Coronary artery (tissue), 2 donors: ENCODE measurements at places on chromosomes 5 and 9.

GRCh38 chr9:8071445-8071798 is 271.8 kb upstream of the DMAC1 start:
- no peak for DNase-seq

- DNase-seq: no peak
Measured at GRCh38 chr5:167657016-167657415, 634.4 kb upstream of the WWC1 start.

DNA sequence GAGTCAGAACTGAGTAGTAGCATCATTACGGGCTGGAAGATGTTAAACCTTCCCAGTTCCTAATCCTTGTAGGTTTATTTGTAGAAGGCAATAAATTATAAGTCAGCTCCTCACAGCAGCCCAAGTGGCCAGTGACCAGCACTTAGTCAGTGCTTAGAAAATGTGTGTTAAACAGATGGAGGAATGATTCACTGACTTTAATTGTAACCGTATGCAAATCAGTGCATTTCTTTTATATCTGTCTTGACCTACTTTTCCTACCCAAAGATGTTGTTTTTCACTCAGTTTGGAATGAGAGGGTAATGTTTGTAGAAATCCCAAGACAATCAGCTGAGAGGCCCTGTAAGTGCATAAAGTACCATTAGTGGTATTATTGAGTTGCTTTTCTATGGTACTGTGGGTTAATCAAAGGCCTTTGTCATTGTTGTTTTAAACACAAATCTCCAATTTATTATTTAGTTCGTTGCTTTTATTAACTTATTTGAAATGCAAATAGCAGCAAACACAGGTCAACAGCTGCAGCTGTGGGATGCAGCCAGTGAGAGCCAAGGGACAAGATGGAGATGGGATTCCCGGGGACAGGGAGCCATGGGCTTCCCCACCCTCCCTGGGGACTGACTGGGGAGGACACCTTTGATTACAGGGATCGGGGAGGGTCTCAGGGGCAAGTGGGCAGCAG is 49.8 kb downstream of the MAP1B start:
- DNase-seq: no peak

DNA sequence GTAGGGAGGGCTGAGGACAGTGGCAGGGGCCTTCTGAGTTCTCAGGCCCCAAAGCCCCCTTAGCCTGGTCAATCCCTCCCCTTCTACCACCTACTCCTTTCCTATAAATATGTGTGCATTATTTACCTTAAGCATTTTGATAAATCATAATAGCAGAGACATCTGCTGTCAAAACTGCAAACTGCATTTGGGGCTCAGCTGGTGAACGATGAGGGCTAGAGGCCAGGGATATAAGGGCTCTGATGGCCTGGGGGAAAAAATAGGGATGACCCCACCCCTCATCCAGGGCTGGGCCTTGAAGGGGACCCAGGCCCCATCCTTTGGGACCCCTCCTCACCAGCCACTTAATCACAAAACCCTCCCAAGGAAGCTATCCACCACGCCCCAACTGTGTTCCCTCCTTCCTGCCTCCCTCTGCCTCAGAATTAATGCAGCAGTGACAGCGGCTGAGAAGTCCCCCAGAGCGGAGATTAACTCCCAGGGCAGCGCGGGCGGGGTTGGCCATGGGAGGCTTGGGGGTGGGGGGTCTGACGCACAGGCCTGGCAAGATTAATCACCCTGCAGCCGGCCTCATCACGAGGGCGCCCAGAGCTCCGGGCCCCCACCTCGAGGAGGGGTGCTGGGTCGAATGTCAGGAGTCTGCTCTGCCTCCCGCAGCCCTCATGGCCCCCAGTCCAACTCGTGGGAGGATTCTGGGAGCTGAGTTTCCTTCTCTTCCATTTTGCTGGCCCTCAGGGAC is 42.1 kb downstream of the CXXC5 start:
- no peak for DNase-seq

GRCh38 chr5:13955896-13956295 is 11.4 kb upstream of the DNAH5 start:
- DNase-seq: no peak

DNA sequence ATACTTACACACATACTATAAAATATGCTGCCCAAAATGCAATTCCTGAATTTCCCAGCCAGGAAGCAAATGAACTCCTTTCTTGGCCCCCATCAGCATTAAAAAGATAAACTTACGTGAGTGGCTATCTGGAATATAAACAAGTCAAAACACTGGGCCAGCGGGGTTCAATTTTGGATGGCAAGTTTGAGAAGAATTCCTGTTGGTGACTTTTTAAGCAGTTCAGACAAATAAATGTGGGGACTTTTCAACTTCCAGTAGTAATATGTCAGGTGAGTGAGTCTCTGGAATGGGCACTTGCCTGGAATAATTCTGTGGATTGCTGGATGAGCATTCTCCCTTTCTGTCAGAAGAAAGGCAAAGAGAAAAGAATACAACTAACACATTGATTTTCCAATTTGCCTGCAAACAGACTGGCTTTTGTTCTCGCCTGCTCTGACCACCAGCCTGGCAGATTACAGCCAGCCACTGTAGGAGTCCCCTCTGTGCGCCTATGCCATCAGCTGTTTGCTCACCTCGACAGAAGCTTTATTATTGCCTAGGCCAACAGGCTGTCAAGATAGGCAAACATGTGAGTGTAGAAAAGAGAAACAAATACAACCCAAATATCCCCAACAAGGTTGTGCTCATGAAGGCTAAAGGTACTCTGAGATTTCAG is 78.6 kb downstream of the MRPS27 start:
- DNase-seq: no peak

DNA sequence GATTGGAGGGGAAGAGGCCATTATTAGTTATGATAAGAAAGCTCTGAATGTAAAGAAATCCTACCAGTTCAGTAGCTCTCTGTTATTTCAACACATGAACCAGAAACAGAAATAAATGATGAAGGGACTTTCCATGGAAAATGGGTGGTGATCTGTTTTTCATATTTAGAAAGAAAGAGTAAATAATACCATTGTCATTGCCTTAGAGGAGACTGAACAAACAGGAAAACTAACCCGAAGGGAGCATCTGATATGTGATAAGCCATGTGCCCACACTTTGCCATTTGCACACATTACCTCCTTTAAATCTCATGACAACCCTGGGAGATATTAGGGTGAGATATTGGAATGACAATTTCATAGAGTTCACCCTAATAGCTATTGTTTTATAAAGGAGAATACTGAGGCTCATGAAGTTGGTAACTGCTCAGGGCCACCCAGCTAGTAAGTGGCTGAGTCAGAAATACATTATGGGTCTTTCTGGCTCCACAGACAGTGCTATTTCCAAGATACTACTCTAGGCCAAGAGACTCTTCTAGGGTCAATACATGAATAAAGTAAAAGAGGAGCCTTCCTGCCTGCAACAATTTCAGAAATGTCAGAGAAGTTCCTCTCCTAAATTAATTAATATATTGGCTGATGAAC is 111.0 kb upstream of the SLIT3 start:
- DNase-seq: no peak

DNA sequence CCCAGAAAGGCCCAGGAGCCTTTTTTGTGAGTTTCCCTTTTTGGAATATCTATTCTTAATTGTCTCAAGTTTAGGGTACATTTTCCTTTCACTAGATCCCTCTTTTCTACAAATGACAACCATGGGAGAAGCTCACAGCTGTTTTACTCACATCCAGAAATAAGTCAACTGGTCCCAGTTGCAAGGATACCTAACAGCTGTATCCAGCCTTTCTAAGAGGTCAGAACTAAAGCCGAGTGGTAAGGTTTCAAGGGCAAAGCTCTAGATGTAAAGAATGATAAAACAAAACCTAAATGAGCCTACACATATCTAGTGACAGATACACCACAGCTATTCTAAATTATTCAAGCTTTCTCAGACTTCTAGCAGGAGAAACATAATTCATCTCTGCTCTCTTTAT is 4.4 kb downstream of the FGF10 start:
- no peak for DNase-seq

- DNase-seq: no peak
Measured at GRCh38 chr5:158857371-158857770, 242.3 kb downstream of the EBF1 start.

DNA sequence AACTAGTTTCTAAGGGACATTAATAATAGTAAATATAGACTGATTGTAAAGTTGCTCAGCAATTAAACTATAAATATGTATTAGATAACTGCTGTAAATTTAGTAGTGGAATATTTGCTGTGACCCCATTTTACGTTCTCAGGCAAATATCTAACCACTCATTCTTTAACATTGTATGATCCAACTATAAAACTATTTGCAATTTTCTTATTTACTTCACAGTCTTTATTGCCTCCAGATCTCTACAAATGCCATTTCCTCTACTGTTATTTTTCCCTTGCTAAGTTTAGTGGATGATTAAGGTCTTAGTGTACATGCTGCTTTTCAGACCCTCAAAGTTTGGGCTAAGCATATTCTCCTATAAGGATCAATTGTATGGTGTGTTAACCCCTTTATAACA is 526.2 kb upstream of the ST8SIA4 start:
- no peak for DNase-seq

- no peak for DNase-seq
Measured at GRCh38 chr5:74670396-74671038, 14.5 kb upstream of the HEXB start.
